ENCODE measurements at places on chromosomes 5 and 9.

DNA sequence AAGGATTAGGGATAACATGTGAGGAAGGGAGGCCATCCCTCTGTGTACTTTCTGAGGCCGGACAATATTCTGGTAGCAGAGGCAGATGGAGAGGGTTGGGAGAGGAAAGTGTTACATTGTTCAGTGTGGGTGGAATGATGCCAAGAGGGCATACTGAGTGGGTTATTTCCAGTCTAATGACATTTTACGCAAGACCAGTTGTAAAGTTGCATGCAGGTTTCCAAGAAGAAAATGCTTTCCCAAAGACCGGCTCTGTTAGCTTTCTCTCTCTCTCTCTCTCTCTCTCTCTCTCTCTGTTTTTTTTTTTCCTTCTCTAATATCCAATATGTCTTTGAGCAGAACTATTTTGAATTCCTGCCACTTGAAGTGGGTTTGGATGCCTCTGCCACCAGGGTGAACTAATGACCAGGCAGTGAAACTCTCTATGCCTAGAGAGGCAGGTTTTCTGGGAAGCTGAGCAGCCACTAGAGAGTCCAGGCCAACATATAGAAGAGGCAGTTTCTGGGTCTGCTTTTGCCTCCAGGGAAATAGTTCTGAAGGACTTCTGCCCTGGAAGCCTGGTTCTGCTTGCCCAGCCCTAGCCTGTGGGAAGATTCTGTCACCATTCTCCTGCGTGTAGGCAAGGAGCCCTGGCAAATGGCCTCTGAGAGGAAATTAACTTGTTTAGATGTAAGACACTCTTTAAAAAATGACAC lies 24.4 kb upstream of the ZNF366 start:
- DNase-seq: no peak

- DNase-seq: no peak
Measured at GRCh38 chr5:30581198-30581935, 612.1 kb upstream of the CDH6 start.

DNA sequence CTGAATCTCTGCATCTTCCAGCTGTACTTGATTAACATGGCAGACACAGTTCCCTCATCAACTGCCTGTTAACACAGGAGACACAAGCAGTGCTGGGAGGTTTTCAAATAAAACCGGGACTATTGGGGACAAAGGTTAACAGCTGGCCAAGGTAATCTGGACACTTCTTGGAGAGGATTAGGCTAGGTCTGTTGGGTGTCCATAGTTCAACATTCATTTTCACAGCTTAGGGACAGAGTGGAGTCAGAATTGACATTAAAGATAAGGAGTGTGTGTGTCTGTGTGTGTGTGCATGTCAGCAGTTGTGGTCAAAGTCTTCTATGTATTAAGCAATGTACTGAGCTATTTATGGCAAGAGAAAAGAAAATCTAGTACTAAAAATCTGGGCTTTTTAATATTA lies 216.2 kb downstream of the MED10 start:
- no peak for DNase-seq

DNA sequence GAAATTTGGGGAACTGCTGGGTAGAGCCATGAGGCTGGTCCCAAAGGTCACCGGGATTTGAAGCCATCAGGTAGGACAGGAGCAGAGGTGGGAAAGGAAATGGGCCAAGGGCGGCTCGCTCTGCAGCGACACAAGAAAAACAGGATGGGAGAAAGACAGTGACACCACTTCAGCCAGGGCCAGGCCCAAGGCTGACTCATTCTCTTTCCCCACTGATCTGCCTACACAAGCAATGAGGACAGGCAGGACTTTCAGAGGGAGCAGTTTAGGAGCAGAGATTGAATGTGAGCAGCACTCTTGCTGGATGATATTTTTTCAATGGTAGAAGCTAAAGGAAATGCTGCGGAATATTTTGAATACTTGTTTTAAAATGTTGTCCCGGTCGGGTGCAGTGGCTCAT lies 3.5 kb downstream of the RUFY1 start:
- DNase-seq: no peak

DNA sequence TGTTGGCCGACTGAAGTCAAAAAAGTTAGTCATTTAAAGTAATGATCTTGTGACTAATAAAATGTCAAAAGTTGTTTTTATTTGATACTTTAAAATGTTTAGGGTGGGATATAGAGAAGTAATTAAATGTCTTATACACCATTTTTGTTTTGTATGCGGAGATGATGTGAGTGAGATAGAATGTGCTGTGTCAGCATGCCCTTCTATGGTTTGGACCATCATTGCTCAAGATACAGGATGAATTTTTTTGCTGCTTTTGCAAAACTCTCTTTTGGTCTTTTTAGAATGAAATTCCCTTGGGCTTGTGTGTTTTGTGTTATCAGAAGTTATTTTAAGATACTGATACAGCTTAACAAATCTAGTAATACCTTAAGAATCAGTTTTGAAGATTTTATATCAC lies 12.5 kb downstream of the SRFBP1 start:
- DNase-seq: no peak

DNA sequence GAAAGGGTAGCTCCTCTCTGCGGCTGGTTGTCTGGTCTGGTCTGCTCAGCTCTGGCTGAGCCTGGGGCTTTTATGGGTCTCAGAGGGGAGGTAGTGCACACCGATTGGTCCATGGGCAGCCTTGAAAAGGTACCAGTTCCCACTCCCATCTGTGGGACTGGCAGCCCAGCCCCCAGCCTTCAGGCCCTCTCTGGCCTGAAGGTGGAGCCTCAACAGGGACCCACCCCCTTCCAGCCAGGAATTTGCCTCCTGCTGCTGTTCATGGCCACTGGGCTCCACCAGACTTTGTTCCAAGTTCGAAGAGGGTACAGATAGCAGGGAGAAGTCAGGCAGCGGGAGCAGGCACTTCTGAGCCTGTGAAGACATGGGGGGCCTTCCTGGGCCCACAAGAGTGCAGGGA lies 165.3 kb upstream of the SLC27A6 start:
- no peak for DNase-seq

DNA sequence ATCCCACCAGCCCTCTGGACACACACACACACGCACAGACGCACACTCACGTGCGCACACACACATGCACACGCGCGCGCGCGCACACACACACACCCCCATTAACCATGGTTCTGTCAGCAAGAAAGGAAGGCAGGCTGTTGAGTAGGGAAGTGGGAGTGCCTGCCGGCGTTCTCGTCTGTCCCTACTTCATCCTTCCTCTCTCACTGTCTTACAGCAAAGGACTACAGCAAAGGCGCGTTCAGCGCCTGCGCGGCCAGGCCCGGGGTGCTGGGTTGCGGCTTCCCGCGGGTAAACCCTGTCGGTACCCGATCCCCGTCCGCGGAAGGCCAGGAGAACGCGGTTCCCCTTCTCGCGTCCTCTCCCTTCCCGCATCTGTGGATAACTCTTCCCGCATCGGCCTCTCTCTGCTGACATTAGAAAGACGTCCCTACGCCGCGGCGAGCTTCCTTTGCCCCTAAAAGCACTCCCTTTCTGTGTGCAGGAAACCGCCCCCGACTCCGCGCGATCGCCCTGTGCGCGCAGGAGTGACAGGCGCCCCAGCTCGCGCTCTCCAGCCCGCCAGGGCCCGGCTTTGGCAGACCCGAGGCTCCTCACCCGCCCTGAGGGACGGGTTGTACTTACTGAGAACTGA lies 219.2 kb downstream of the AGTPBP1 start:
- DNase-seq: no peak

- DNase-seq: no peak
Measured at GRCh38 chr5:76918539-76918938, 34.3 kb upstream of the CRHBP start.

DNA sequence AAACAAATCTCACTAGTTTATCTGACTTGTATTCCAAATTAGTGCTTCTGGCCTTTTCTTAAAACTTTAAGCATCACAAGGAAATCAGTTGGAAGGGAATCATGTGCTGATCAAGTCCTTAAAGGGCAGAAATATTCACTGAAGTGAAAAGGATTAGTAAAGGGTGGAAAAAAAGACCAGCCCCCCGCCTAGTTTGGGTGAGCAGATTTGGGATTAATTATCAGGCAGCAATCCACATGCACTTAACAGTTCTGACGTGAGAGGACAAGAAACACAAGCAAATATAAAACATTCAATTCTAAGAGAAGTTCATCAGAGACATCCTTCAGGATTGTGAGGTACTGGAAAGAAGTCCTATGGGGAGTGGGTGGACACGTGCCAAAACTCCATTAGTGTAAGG lies at the start of gene TYRP1:
Gene TYRP1 (plus strand): TSS at position 245 of the 400 bp plus-strand sequence. CDS start 612 bp downstream, outside the sequence.
- DNase-seq: no peak

DNA sequence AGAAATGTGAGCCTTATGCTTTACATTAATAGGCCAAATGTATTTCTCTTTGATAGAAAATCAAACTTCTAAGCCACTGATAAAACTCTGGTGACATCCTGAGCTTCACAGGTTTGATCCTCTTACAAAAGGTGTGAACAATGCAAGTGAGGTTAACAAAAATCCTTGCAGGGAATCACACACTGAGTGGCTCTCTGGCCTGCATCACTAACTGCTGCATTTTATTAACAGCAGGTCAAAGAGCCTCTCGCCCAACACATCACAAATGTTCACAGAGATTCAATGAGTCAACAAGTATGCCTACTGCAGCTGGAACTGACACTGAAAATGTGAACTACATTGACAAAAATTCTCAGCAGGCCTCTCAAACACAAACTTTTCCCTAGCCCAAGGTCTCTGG lies 122.3 kb downstream of the SEMA5A start:
- DNase-seq: no peak

DNA sequence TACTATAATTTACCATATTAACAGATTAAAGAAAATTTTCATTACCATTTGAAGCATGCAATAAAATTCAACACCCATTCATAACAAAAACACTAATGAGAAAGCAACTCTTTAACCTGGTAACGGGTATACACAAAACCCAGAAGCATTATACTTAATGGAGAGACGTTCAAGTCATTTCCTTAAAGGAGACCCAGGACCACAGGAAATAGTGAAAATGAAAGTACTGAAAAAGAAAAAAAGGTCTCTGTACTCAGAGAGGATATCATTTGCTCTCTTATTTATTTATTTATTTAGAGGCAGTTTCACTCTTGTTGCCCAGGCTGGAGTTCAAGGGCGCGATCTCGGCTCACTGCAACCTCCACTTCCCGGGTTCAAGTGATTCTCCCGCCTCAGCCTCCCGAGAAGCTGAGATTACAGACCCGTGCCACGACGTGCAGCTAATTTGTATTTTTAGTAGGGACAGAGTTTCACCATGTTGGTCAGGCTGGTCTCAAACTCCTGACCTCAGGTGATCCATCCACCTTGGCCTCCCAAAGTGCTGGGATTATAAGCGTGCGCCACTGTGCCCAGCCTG lies 61.6 kb downstream of the SETX start:
- no peak for DNase-seq

DNA sequence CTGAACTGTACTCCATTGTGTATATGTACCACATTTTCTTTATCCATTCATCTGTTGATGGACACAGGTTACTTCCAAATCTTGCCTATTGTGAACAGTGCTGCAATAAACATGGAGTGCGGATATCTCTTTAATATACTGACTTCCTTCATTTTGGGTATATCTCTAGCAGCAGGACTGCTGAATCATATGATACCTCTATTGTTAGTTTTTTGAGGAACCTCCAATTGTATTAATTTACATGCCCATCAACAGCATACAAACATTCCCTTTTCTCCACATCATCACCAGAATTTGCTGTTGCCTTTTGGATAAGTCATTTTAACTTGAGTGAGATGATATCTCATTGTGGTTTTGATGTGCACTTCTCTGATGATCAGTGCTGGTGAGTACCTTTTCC lies 81.8 kb upstream of the FAM120A start:
- DNase-seq: no peak

DNA sequence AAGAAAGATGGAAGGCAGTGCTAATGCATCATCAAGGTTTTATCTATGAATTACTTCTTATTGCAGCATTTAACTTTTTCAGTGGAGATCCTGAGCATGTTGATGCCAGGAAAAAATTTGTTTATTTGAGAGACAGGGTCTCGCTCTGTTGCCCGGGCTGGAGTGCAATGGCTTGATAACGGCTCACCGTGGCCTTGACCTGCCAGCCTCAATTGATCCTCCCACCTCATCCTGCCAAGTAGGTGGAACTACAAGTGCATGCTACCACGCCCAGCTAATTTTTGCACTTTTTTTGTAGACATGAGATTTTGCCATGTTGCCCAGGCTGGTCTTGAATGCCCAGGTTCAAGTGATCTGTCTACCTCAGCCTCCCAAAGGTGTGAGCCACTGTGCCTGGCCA lies 47.2 kb downstream of the AOPEP start:
- no peak for DNase-seq

DNA sequence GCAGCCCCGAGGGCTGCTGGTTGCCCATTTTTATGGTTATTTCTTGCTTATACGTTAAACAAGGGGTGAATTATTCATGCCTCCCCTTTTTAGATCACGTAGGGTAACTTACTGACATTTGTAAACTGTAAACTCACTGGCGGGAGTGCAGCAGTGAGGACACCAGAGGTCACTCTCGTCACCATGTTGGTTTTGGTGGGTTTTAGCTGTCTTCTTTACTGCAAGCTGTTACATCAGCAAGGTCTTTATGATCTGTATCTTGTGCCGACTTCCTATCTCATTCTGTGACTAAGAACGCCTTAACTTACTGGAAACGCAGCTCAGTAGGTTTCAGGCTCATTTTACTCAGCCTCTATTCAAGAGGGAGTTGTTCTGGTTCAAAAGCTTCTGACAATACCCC lies 155.0 kb upstream of the PRDM9 start:
- DNase-seq: peak; percentile 32

GRCh38 chr9:116276651-116277121 lies 123.1 kb downstream of the PAPPA start:
- DNase-seq: no peak

DNA sequence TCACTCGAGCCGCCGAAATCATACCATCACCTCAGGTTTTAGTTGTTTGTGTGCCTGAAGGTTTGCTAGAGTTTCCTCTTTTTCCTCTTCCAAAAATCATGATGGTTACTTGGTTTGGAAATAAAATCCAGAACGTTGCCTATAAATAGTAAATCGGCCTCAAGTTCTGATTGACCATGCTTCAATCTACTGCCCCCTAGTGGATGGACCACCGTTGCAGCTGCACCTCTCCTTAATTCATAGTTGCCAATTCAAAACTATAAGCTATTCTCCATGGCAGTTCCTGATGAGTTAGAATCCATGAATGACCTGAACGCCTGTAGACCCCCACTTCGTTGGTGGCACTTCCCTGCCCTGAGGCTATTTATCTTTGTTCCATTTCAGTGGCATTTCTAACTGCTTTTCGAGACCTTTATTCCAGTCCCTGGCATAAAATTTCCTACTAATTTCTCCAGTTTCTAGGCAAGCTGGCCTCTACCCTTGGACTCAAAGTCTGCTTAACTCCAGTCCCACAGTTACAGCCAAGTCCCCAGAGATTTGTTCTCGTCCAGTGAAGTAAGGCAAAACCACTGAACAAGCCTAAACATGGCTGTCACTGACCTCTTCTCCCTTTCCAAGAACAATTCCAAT lies 422.6 kb downstream of the EFNA5 start:
- DNase-seq: no peak

GRCh38 chr9:97419309-97419867 lies 7.5 kb downstream of the TDRD7 start:
- DNase-seq: no peak

DNA sequence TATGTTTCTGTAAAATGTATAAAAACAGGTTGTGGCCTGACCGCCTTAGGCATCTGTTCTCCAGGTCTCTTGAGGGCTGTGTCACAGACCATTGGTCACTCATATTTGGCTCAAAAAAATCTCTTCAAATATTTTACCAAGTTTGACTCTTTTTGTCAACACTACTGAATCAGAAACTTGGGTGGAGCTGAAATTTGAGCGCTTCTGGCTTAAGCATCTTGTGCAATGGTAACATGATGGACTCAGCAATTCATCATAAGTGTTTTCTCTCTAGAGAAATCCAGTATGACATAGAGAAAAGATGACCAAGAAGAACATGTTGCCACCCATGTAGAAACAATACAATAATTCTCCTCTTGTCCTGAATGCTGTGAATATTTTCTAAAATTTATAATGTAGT lies 387.9 kb downstream of the MAT2B start:
- DNase-seq: no peak

Measured in COR-L47 (cell line).